ENCODE measurements at places on chromosomes 4 and X.

- no peak for DNase-seq
These were observed 16.6 kb upstream of the PTCHD1 start for GRCh38 chrX:23317799-23318724.

- DNase-seq: no peak
These were observed 331.4 kb downstream of the PCDH7 start for GRCh38 chr4:31051565-31051964.

GRCh38 chr4:23934223-23934622, 44.4 kb upstream of the PPARGC1A start:
- peak; percentile 63 for DNase-seq

DNA sequence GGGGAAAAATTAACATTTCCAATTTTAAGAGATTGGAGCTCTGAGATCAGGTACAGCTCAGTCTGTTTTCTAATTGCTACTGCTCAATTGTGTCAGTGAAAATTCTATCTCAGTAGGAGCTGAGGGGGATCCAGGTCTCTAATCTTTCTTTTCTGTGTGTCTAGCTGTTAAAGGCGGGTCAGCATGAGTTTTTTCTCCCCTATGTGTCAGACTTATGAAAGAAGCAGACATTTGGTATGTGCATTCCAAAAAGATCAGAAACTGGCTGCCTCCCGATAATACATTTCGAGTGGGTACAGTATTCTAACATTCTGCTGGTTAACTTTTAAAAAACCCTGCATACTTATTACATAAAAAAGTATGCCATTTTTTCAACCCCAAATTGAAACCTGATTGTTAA, 72.4 kb downstream of the PCDH7 start:
- no peak for DNase-seq

GRCh38 chr4:177256950-177257349, 52.7 kb upstream of the NEIL3 start:
- no peak for DNase-seq

GRCh38 chrX:44494357-44494756, 48.3 kb downstream of the FUNDC1 start:
- no peak for DNase-seq

- DNase-seq: peak; percentile 81
These were observed 47.5 kb downstream of the MAGEA1 start for GRCh38 chrX:153226344-153227185.

GRCh38 chr4:77845929-77846328, 16.7 kb upstream of the MRPL1 start:
- DNase-seq: no peak
